Mesenchymal stem cell (in vitro differentiated cells and primary cell): ENCODE measurements at places on chromosomes 12 and 14.

DNA sequence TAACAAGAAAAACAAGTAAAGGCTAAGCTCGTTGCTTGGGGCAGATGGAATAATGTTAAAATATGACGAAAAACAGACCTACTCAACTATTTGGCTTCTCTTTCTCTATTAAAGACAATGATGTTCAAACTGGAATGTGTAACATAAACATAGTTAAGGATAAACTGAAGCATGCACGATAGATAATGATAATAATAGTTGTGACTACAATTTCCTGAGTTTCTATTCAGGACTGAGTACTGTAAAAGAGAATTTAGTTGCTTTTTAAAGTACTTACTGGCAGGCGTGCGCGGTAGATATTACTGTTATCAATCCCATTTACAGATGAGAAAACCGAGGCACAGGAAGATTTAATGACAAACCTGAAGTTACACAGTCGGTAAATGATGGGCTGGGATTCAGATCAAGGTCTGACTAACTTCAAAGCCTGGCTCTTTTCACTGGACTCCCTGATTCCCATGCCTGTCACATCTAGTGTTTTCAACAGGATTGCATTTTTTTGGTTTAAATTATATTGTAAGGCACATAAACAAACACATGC lies 103.0 kb downstream of the CRADD start:
- DNase-seq, result peak; percentile 74

- DNase-seq, result peak; percentile 71
Measured at GRCh38 chr14:68796418-68797101, 3.7 kb upstream of the ZFP36L1 start.

DNA sequence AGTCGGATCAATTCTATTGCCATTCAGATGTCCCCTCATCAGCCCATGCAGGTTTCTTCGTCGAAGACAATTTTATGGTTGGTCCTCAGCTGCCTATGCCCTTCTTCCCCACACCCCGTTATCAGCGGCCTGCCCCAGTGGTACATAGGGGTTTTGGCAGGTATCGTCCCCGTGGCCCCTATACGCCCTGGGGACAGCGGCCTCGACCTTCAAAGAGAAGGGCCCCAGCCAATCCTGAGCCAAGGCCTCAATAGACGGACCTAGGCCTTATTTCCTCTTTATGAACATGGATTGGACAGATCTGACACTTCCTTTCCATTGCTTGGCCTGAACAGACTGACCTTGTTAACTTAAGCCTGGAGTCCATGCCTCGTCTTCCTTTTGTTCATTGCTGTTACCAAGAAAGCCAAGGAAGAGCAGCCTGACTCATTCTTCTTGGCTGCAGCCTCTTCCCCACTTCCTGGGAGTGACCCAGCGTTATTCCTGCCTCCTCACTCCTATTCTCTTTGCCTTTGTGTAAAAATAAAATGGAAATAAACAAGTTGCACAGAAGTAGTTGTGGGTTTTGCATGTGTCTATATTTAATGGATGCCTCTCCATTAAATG lies 156.5 kb upstream of the AMIGO2 start:
- DNase-seq, result peak; percentile 68

GRCh38 chr14:104158827-104159798 lies 20.7 kb downstream of the KIF26A start:
- no peak for DNase-seq

- no peak for DNase-seq
Measured at GRCh38 chr14:35301735-35302528, 9.8 kb downstream of the PSMA6 start.

DNA sequence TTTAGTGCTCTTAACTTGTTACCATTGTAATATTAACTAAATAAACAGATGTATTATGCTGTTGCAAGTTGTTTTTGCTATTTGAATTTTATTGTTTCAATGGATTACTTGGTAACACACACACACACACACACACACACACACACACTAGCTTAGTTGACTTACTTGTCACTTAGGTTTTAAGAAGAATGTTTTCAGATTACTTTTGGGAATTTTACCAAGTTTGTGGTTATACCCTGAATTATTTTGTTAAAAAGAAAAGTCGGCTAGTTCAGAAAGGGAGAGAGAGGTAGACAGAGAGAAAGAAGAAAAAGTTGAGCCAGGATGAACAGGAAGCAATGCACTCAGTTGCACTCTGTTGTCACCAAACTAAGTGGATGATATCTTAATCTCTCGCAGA lies 5.3 kb downstream of the SSTR1 start:
- DNase-seq, result peak; percentile 13

GRCh38 chr12:84218406-84218805 lies 694.2 kb downstream of the SLC6A15 start:
- no peak for DNase-seq

GRCh38 chr12:120689397-120690082 lies 2.6 kb downstream of the MLEC start:
- peak; percentile 11 for DNase-seq

DNA sequence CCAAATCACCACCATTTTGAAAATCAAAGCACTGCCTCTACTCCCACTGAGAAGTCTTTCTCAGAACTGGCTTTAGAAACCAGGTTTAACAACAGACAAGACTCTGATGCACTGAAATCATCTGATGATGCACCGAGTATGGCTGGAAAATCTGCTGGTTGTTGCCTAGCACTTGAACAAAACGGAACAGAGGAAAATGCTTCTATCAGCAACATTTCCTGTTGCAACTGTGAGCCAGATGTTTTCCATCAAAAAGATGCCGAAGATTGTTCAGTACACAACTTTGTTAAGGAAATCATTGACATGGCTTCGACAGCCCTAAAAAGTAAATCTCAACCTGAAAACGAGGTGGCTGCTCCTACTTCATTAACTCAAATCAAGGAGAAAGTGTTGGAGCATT lies 115.0 kb upstream of the NPAS3 start:
- peak; percentile 43 for DNase-seq
